Right forelimb (tissue), 1 donor: ENCODE measurements at places on chromosomes 2 and 18.

DNA sequence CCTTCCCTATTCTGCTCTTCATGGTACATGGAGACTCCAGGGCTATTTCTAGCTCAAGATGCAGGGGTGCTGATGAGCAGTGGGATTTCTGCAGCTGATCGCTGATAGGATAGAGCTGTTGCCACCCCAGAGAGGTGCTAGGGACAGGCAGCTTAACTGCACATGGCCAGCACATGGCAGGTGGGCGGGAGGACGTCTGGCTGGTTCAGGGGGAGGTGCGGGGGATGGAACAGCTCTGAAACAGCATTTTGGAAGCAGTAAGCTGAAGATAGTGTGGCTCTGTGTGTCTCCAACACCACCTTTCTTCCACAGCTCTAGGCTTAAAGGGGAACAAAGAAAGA, 151.9 kb upstream of the PELI1 start:
- no peak for DNase-seq

DNA sequence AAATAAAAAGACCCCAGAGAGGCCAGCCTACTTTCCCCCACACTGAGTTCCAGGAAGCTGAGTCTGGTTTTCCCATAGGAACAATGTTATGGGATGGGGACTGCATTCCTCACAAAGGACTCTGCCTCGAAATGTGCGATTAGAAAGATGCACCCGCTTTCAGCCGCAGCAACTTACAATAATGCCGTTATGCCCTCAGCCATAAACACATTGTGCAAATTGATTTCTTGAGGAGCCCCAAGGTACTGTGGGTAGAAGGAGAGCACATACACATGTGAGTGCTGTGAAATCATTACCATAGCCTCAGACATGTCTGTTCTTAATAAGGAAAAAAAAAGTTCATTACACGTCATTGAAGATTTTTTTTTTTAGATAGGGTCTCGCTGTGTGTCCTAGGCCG, 64.7 kb downstream of the AGAP1 start:
- DNase-seq: no peak

DNA sequence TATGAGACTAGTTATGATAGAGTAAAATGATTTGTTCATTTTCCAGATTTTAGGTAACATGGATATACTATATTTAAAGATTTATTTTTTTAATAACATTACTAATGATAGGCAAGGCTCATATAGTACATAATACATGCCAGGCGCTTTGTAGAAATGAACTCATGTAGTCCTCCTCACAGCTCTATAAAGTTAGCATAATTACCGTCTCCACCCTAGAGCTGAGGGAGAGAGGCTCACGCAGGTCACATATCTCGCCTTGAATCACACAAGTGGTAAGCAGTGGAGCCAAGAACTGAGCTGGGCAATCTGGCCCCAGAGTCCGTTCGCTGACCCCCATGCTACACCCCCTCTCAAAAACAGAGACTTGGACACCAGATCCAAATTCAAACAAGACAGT, 222.5 kb downstream of the FAM210A start:
- DNase-seq: no peak

- DNase-seq: peak; percentile 66
Measured at GRCh38 chr2:43676322-43677050, at the start of gene C1GALT1C1L. C1GALT1C1L (minus strand) TSS chr2:43676429; CDS start chr2:43676322, 107 bp downstream.

DNA sequence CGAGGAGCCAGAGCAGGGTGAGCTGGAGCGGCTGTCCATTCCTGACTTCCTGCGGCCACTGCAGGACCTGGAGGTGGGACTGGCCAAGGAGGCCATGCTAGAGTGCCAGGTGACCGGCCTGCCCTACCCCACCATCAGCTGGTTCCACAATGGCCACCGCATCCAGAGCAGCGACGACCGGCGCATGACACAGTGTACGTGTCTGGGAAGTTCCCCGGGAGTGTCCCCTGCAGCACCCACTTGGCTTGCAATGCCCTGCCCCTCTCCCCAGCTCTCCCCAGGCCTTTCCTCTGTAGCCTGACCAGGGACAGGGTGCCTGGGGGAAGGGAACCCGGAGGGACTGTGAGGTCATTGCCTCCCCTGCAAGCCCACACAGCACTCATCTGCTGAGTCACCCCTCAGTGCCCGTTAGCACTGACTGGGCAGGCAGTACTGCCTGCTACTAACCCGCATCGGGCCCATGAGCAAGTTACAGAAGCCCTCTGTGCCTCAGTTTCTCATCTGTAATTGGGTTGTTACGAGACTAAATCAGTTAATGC, 29.4 kb upstream of the GMPPA start:
- no peak for DNase-seq

GRCh38 chr2:172893671-172894070, 158.0 kb downstream of the RAPGEF4 start:
- no peak for DNase-seq

GRCh38 chr18:11047817-11048216, 101.6 kb downstream of the PIEZO2 start:
- DNase-seq: no peak

GRCh38 chr18:27094621-27095020, 90.5 kb downstream of the CHST9 start:
- no peak for DNase-seq

- no peak for DNase-seq
Measured at GRCh38 chr2:152071092-152071491, 27.8 kb downstream of the CACNB4 start.

DNA sequence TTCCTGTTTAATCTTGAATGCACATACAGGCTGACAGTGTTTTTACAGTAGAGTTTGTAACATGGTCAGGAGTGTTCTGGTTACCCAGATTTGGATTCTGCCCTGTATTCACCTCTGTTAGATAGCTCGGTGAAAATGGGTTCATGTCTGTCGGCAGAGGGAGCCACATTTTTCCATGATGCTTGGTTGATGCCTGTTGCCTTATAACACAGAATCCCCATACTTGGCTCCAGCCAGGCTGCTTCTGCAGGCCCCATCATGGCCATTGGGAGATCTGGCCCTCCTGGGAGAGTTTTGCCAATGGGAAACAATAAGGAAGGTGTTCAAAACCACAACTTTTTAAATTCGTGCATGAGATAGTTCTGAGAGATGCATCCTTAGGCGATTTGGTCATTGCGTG, 78.1 kb downstream of the WDSUB1 start:
- DNase-seq: peak; percentile 26

DNA sequence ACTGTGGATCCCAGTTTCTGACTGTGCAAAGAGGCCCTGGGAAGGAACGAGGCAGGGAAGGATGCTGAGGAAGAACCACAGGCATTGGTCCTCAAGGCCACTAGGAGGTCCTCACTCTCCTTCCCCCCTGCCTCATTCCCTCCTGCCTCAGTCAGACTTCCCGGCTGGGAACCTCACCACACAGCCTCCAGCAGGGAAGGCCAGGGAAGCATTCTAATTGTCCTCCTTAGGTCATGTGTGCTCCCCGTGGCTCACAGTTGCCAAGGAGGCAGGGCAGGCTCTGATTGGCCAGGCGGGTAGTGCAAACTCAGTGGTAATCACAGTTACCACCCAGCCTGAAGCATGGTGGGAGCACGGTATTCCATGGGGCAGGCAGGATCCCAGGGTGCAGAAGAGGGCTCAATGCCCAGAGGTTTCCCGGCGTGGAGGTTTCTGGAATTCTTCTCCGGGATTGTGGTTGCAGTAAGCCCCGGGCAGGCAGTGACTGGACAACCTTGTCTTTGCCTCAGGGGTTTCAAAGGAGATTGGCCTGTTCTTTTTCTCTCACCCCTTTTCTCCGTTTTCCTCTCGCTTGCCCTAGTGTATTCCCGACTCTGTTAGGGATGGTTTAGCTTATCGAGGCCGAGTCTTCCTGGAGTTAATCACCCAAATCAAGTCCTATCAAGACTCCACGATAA, 27.1 kb downstream of the FER1L5 start:
- no peak for DNase-seq

- DNase-seq: no peak
Measured at GRCh38 chr2:174611854-174612253, 14.2 kb upstream of the WIPF1 start.
